Activated CD8-positive, alpha-beta memory T cell treated with anti-CD3 and anti-CD28 coated beads, Interleukin-2, amount 50 U/mL, for 48 hours (primary cell): ENCODE measurements at places on chromosomes 16 and 17.

- no peak for DNase-seq
These were observed 9.5 kb upstream of the PAM16 start for GRCh38 chr16:4360538-4361021.

- no peak for DNase-seq
These were observed 889.8 kb downstream of the CDH8 start for GRCh38 chr16:61146429-61146828.

- no peak for DNase-seq
These were observed 6.6 kb downstream of the UTS2R start for GRCh38 chr17:82377924-82378740.

DNA sequence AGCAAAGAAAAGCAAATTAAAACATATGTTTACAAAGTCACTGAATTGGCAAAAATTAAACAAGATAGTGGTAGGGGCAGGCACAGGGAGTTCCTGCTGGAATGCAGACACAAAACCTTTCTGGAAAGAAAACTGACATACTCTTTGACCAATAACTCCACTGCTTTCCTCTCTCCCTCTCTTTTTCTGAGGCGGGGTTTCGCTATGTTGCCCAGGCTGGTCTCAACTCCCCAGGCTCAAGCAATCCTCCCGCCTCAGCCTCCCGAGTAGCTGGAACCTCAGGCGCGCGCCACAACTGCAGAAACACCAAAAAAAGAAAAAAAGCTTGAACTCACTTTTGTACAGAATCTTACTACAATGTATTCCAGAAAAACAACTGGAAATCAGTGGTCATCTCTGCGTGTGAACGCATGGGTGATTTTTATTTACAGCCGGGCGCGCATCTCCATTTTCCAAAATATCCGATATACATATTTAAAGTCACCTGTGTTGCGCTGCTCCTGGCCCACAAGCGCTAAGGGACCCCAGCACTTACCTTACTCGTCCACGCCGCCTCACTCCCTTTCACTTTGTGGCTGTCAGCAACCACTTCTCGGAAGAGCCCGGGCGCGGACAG is 480 bp downstream of the TXNL4B start:
- no peak for DNase-seq

DNA sequence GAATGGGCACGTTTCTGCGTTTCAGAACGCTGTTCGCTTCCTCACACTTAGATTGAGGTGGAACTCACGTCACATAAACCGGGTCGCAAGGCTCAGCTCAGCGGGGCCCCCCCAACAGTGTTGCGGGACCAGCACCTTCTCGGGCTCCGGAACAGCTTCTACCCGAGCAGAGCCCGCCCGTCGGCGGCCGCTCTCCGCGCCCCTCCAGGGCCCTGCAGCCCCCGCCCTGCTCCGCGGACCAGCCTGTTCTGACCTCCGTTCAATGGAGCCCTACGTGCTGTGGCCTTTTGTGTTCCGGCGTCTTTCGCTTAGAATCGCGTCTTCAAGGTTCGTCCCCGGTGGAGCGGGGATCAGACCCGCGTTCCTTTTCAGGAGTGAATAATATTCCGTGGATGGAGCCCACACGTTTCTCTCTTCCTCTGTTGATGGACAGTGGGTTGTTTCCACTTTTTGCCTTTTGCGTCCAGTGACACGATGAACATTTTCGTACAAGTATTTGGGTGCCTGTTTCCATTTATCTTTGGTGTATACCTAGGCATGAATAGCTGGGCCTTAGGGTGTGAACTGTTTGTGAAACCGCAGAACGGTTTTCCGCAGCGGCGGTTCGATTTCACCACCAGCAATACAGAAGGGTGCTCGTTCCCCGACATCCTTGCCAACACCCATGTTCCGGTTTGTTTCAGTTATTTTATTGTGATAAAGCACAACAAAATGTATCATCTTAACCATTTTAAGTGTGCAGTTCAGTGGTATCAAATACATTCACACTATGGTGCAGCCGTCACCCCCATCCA is 2.3 kb upstream of the SLC22A31 start:
- no peak for DNase-seq

DNA sequence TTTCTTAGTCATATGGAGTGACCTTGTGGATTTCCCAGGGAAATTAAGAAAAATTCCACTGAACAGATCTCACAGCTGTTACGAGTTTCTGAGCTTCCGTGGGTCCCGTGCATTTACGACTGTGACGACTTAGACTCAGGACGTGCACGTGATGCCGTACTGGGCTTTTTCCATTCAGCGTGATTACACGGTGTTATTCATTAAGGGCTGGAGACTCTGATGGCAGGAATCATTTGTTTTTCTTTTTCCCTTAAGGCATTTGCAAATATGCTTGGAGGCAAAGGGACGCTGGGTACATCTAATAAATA is 57.2 kb downstream of the TBC1D16 start:
- no peak for DNase-seq

GRCh38 chr16:72989579-72990551 is 58.1 kb downstream of the ZFHX3 start:
- DNase-seq, result no peak

DNA sequence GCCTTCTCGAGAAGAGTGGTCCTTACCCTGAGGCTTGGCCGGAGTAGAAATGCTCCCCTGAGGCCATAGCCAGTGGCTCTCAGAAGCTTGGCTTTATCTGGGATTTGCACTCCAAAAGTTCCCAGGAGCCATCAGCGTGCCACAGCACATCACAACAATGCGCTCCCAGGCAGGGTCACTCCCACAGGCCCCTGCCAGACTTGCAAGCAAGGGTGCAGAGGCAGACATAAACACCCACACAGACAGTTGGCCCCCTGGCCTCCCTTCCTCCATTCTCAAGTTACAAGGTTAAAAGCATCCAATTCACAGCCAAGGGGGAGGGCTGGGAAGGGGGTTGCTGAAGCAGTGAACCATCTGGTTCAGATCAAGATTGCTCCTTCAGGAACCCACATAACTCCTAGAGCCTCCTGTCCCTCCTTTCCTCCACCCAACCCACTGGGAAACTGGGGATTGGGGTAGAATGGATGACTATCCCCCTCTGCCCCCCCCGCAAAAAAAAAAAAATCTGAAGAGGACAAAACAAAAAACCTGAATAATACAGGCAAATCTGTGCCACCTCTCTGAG is 1.8 kb downstream of the ST3GAL2 start:
- DNase-seq, result no peak

DNA sequence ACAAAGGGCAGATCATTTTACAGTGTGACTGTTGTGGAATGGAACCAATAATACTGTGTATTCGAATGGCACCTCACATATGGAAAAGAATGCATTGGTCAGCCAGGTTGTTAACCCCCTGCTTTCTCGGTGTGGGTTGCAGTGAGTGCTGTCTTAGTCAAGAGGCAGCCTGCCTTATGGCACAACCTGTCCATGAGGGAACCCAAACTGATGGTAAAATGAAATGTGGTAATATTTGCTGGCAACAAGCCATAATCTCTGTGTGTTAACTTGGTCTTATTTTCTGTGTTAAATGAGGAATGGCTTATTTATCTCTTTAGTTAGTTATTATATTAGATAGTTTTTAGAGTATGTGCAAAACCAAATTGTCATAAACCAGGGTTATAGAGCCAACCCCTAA is 81.6 kb downstream of the TMC6 start:
- DNase-seq, result no peak

- no peak for DNase-seq
These were observed 15.9 kb upstream of the HSBP1 start for GRCh38 chr16:83791916-83792315.

GRCh38 chr16:11205065-11205699 is 50.8 kb downstream of the SOCS1 start:
- DNase-seq, result no peak

DNA sequence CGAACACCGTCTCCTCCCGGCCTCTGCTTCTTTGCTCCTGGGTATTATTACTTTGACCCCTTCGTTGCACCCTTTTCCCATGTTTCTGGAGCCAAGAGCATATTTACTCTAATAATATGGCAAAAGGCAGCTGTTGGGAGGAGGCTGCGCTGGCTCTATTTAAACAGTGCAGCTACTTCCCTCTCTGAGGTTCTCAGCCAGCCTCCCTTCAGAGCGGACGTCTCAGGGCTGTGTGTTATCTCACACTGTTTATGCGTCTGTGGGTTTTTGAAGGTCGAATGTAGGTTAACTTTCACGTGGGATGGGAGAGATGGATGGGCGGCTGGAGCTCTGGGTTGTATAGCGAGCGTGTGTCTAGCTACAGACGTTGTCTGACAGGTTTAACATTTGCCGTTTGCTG is 45.3 kb downstream of the COX4I1 start:
- no peak for DNase-seq

DNA sequence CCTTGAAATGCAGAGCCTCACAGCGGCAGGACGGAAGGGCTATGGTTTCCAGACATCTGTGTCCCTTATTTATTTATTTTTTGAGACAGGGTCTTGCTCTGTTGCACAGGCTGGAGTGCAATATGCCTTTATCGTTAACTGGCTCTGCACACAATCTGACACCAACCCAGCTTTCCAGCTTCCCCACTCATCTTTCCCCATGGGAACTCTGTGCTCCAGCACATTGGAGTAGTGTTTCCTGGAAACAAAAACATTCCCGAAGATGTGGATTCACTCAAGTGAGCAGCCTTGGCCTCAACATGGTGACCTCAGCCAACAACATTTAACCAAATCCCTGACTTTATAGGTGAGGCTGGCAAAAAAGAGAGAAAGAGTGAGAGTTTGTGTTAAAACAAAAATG is 307.1 kb downstream of the TMEM114 start:
- DNase-seq, result no peak
